ENCODE measurements at places on chromosomes 7 and 10. TPM values are rescaled to one million over a fixed set of nuclear protein-coding genes. Genes with fewer than 3 reads are reported as not detected.

GRCh38 chr7:157412021-157412443 is 75.2 kb downstream of the DNAJB6 start:
- DNase-seq = no peak

GRCh38 chr7:47782022-47782421 is 166.2 kb downstream of the PKD1L1 start:
- DNase-seq = no peak

- peak; percentile 33 for DNase-seq
Measured at GRCh38 chr10:48463318-48464003, 141.4 kb downstream of the ARHGAP22 start.

DNA sequence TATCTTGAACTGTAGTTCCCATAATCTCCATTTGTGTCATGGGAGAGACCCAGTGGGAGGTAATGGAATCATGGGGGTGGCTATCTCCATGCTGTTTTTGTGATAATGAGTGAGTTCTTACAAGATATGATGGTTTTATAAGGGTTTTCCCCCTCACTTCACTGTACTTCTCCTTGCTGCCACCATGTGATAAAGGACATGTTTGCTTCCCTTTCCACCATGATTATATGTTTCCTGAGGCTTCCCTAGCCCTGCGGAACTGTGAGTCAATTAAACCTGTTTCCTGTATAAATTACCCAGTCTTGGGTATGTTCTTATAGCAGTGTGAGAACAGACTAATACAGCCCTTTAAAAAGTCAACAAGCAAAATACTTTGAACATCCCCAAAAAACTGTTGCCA is 427.7 kb downstream of the HTR7 start:
- no peak for DNase-seq

DNA sequence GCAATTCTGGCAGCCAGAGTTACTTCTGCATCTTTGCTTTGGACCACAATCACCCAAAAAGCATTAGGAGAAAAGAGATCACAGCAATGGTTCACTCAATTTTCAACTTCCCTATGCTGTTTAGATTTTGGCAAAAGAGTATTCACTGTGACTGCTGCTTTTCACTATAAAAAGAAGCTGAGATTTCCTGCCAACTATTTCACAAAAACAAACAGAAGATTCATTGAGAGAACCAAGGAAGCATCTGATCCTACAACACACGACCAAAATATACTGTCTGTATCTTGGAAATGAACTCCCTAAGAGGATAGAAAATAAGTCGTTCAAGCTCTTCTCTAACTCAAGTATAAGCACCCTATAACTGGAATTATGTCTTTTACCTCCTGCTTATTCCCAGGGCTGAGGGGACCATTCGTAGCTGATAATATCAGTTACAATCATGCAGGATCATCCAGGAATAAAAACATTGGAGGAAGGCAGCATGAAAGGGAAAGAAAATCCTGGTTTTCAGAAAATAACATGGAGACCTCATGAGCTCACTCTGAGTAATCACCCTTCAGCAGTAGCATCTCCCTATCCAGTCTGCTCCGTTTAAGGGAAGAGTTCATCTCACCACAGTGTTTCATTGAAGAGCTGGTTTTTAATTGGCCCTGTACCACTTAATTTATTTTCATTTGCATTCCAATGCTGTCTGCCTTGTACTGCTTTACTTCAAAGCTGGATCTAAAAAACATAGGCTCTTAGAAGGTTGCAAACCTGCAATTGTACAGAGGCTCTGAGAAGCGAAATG is 256.2 kb downstream of the PAXIP1 start:
- DNase-seq = no peak

GRCh38 chr7:135930565-135931461 is 46.3 kb downstream of the MTPN start:
- DNase-seq = no peak

GRCh38 chr7:17493446-17493845 is 195.0 kb downstream of the AHR start:
- no peak for DNase-seq

DNA sequence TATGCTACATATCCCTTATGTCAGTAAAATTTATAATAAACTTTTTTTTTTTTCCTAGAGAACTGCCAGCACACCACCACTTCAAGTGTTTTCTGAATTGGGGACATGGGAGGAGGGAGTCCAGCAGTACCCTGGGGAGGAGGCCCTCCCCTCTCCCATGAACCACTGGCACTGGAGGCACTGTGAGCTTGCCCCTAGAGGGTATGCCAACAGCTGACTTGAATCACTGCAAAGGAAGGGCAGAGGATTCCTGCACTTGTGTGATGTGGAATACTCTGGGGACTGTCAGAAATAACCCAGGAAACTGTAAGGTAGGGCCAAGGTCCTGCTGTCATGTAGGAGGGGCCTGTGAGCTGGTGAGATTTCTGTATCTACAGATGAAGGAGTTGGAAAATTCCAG is 8.5 kb upstream of the ARMS2 start:
- DNase-seq = no peak

Gene RPEL1
- 0.09 TPM for polyA plus RNA-seq

Gene ZDHHC4
- polyA plus RNA-seq = 67.2 TPM

Data from small intestine (tissue), 16 donors.